Stimulated activated CD8-positive, alpha-beta memory T cell treated with anti-CD3 and anti-CD28 coated beads, Interleukin-2, amount 100 ng/mL, for 48 hours (primary cell): ENCODE measurements at places on chromosomes 12 and 14.

DNA sequence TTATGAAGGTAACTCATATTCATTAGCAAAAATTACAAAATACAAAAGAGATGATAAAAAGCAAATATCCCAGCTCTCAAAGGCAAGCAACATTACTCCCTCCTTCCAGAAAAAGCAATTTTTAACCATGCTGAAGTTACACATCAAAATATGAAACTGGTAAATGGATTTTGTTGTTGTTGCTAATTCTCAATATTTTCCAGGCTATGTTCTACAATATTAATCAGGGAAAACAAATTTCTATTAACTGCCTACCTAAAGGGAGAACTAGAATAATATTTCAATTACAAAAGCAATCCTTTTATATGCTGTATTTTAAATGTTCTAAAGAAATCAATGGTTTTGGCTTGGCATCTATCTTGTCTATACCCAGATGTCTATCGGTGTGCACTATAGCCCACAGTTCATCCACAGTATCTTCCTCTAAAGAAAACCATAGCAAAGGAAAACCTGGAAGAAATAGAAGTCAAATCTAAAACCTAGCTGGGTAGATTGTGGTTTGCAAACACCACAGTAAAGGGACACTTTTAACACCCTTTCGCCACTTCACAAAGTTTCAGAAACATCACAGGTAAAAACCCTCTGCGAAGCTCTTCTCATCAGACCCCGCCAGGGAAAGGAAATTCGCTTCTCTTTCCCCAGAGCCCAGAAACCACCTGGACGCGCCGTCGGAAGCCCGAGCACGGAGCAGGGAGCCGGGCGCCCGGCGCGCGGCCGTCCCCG, 32.0 kb downstream of the TC2N start:
- no peak for DNase-seq

GRCh38 chr12:40942326-40942725, 245.8 kb upstream of the PDZRN4 start:
- no peak for DNase-seq

GRCh38 chr12:57151741-57152630, 4.6 kb upstream of the LRP1-AS start:
- no peak for DNase-seq

DNA sequence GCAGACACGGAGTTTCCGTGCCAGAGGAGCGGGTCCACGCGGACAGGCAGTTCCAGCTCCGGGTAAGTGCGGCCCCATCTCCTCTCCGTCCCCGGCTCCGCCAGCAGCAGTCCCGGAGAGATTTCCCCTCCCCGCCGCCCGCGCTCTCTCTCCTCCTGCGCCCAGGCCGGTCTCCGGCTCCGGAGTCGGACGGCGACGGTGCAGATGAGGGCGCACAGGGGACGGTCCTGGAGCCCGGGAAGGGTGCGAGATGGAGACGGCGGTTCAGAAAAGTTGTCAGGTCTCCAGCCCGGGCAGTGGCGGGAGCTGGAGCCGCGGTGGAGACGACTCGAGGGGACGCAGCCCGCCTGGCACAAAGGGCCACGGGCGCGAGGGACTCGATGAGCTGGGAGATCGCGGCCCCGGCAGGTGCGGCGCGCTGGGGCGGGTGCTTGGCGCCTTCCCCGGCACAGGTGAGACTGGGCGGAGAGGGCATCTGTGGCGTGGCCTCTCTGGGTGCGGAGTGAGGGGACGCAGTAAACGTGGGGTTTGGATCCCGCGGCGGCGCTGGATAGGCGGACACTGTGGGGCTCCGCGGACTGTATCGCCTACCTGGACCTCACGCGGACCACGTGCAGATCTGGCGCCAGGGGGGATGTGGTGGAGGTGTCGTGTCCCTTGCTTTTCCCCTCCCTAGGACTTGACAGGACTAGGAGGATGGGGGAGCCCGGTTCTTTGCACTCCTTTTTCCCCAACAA, 1540.3 kb upstream of the TMEM132C start:
- DNase-seq: no peak

- no peak for DNase-seq
Observed at GRCh38 chr14:29905543-29905942, 22.1 kb downstream of the PRKD1 start.

DNA sequence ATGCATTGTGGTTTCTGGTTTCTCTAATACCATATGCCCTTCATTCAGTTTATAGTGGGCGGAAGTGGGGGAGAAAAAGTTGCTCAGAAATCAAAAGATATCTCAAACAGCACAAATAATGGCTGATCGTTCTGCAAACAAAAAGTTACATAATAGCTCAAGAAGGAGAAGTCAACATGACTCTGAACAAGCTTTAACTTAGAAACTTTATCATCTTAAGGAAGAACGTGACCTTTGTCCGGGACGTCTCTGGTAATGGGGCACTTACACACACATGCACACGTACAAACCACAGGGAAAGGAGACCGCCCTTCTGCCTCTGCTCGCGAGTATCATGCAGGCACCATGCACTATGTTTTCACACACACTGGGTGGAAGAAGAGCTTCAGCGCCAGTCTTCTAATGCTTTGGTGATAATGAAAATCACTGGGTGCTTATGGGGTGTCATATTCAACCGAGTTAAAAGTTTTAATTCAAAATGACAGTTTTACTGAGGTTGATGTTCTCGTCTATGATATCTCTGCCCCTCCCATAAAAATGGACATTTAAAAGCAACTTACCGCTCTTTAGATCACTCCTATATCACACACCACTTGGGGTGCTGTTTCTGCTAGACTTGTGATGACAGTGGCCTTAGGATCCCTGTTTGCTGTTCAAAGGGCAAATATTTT, 4.7 kb downstream of the FOS start:
- no peak for DNase-seq

DNA sequence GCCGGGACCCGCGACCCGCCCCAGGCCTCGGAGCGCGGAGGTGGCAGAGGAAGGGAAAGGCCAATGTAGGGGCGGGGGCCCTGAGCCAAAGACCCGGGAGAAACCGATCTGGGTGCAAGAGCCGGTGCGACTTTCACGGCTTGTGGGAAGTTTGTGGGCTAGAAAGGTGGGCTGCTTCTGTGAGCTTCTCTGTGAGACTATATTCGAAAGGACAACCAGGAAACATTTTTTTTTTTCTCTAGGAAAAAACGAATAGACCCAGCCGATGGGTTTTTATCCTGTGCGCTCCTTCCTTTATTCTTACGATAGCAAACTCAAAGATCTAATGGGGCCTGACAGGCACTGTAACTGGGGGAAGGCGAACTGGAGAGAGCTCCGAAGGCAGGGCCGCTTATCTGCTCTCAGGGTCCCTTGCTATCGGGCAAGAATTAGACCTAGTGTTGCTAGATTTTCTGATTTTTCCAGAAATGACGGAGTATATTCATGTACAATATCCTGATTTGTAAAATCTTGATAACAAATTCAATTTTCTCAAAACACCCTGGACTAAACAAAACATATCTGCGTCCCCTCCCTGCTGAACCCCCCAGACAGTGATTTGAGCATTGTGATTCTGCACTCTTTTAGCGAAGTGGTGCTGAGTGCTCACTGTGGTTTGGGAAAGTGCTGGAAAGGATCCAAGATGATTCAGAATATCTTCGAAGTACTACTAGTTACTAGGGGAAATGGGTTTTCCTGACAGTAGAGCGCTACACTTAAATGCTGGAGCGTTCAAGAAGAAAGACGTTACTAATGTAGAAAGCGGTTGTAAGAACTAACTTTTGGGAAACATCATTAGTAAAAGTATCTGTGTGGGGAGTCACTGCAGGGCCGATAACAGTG, 563 bp upstream of the STXBP6 start:
- no peak for DNase-seq

- DNase-seq: no peak
Observed at GRCh38 chr14:59217011-59217410, 28.5 kb downstream of the DAAM1 start.

DNA sequence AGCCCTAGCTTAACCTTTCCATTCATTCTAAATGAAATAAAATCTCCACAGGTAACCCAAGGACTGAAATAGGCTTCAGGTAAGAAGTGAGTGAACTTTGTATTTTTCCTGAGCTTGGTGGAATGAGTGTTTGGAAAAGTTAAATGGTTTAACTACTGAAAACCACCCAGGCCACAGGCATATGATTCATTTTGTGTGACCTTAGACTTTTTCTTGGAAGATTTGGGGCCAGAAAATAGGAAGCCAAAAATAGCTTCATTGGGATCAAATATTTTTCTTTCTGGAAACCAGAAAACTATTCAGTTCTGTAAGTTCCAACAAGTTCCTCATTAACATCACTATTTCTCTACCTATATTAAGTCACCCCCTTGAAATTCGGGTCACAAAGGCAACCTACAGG, 212.6 kb downstream of the PCNX1 start:
- DNase-seq: no peak

DNA sequence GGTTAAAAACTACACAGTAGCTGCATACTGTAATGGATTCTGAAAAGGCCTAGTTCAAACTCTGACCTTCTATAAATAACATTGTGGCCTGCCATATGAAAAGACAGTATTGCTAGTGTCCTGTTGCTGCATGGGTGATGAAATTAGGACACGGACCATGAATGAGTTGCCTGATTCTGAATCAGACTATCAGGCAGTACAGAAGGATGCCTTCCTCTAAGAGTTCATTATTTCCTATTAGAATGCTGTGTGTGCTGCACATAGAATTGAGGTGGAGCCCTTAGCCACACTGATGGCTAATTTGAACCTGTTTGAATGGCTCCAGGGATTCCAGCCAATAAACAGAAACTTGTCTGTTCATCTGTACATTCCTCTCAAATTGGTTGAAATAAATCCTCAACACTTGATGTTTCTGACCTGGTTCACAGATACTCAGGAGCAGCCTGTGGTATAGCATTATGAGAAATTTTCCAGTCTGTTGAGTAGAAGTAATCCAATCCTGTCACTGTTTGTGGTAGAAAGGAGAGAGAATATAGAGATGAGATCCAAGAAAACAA, 483.2 kb downstream of the APAF1 start:
- no peak for DNase-seq

GRCh38 chr12:94280063-94280462, 131.7 kb downstream of the PLXNC1 start:
- DNase-seq: no peak

GRCh38 chr12:77919450-77919849, 88.8 kb downstream of the NAV3 start:
- DNase-seq: no peak

- no peak for DNase-seq
Observed at GRCh38 chr14:79745046-79745445, 466.3 kb downstream of the DIO2 start.

DNA sequence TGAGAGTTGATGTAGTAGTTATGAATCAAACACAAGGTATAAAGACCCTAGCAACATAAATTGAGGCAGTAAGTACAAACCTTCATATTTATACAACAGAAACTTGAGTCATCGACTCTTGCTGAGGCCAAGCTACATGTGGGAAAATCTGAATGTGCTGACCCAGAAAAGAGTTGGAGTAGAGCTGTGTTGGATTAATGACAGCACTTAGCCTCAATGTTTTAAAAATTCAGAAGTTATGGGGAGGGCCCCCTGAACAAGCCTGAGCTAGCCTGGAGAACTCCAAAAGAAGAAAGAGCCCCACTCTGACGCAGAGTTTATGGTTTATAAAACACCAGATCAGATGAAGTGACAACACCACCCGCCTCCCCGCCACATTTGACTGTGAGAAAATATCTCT, 100.0 kb downstream of the DUSP6 start:
- DNase-seq: no peak

GRCh38 chr12:57488402-57489156, 711 bp downstream of the MARS1 start:
- no peak for DNase-seq
